Activated B cell treated with CpG ODN at 0.5 μM for 24 hours (primary cell): ENCODE measurements at places on chromosomes 7 and 10.

- DNase-seq, result no peak
Observed at GRCh38 chr10:78150756-78151155, 117.1 kb downstream of the RPS24 start.

DNA sequence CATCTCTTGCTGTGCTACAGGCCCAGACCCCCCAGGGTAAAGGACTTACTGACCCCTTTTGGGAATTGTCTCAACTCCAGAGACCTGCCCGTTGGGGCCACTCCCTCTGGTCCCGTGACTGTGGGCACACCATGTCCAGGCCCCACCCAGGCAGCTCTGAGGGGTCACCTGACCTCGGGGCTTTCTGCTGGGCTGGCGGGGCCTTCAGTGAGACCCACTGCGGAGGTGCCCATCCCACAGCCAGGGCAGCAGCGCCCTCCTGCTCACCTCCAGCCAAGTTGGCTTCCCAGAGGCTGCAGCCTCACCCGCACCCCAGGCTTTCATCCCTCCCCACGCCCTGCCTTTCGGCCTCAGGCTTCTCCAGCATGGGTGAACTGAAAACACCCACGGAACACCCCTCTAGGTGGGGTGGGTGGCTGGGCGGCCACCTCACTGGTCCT lies 147.2 kb downstream of the DNAJB6 start:
- no peak for DNase-seq

GRCh38 chr10:76041551-76041950 lies 610.1 kb downstream of the LRMDA start:
- DNase-seq, result no peak

DNA sequence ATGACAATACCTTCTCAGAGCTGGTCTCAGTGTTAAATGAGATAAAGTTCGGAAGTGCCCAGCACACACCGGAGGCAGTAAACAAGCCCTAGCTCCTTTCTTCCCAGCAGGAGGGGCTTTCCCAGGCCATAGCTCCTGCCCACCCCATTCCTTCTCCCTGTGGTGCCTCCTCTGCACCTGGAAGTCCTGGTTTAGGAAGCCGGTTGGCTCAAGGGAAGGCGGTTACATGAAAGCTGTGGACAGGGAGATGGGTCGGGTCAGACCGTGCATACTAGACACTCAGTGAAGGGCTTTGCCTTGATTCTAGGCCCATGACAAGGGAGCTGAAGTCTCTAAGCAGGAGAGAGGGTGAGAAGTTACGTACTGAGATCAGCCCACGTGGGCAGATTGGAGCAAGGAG lies 8.6 kb downstream of the BEND7 start:
- no peak for DNase-seq

DNA sequence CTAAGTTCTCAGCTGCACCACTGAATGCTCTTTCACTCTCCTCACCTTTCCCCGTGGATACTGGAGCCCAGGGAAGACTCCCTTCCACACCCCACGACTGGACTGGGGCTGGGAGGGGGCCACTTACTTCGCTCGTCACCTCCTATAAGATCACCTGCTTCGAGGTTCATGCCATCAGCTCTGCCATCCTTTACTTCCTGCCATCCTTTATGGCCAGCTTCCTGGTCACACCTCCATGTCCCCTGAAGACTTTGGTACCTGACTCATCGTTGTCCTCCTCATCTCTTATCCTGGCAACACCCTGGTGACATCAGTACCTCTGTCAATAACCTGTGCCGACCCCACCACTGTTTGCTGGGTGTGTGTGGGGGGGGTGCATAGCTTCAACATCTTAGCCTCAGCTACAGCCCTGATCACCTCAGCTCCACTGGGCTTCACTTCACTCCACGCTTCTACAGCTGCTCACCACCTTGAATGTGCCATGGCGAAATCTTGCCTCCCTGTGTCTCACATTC lies 8.7 kb upstream of the VDAC2 start:
- DNase-seq, result no peak

DNA sequence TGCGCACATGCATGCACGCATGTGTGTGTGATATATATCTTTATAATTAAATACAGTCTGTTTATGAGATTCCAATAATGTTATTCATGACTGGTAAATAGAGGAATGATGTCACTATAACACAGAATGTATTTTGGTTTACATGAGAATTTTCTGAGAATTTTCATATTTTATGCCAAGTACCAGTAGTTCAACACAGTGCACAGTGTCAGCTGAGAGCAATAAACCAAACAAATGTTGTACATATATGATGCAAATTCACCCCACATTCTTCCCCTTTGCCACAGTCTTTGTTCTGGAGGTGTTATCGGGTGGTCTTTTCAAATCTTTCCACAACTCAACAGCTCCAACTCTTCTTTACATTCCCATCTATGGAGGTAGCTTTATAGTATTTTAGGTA lies 462.2 kb upstream of the GRM3 start:
- no peak for DNase-seq

DNA sequence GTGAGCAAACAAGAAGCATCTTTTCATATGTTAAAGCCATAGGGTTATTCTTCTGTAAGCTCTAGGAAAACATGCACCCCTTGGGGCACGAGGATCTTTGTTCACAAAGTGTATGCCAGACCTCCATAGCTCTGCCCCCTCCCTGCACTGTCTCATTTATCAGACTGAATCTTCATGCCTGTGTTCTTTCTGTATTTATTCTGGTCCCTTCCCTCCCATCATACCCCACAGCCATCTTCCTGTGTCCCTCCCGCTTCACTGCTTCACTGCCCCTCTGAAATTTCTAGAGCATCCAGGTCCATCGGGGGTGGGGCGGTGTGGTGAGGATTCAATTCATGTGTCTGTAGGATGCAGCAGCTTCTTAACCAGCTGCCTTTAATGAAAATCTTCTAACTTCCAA lies 7.5 kb downstream of the EPHB6 start:
- no peak for DNase-seq

DNA sequence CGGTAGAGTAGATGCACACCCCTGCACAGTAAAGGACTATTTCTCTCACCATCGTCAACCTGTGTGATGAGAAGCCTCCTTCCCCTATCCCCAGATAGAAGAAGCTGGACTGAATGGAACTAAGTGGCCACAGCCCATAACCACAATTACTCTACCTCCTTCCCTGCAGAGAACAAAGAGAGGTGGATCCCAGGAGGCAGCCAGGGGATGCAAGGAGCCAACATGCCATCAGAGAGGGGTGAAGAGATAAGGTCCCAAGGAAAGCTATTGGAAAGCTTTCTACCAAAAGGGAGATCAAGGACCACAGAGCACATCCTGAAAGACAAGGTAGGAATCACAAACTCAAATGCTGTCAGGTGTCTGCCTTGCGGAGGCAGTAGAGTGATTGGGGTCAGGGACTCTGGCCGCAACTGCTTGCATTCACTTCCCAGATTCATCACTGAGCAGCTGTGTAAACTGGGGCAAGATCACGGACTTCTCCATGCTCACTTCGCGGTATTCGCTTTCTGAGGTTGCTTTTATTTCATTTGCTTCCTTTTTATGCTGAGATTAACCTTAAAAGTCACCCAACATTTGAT lies 81.6 kb upstream of the MYO3A start:
- DNase-seq, result no peak

- no peak for DNase-seq
Observed at GRCh38 chr7:30764030-30764975, 6.9 kb upstream of the MINDY4 start.

DNA sequence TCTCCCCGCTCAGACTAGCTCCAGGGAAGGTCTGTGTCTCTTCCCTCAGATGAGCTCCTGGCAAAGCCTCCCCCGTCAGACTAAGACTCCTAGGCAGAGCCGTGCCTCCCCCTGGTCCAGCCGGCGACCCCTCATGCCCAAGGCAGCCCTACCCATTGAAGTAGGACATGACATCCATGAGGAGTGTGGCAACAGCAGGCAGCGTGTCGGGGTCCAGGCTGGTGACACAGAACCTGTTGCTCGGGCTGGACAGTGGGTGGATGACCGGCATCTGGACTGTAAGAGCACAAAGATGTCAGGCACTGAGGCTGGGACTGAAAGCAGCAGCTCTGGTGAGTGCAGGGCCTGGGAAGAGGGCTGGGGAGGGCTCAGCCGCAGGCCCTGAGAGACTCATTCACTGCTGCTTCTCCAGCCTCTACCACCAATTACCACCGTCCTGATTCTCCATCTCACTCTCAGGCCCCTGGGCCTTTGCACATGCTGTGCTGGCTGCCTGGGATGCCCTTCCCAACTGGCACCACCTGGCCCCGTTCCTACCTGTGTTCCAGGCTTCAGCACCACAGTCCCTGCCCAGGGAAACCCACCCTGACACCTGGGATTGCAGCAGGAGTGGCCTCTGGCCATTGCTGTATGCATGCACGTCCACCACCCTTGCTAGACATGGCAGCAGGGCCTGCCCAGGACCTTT lies 2.8 kb downstream of the PVRIG start:
- no peak for DNase-seq

DNA sequence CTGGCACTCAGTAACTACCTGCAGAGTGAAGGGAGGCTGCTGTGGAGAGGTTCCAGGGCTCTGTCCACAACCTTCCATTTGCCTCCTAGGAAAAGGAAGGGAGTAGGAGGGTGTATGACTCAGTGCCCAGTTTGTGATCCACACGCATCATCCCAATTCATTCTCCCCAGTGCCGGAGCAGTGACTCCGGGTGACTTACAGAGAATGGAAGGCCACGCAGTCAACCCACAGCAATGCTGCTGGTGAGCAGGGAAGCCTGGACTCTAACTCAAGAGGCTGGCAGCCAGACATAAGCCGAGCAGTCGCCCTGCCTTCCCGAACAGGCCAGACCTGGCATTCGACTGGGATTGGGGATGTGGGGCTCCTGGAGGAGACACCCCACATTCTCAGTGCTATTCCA lies 139.9 kb downstream of the SH3PXD2A start:
- DNase-seq, result no peak

DNA sequence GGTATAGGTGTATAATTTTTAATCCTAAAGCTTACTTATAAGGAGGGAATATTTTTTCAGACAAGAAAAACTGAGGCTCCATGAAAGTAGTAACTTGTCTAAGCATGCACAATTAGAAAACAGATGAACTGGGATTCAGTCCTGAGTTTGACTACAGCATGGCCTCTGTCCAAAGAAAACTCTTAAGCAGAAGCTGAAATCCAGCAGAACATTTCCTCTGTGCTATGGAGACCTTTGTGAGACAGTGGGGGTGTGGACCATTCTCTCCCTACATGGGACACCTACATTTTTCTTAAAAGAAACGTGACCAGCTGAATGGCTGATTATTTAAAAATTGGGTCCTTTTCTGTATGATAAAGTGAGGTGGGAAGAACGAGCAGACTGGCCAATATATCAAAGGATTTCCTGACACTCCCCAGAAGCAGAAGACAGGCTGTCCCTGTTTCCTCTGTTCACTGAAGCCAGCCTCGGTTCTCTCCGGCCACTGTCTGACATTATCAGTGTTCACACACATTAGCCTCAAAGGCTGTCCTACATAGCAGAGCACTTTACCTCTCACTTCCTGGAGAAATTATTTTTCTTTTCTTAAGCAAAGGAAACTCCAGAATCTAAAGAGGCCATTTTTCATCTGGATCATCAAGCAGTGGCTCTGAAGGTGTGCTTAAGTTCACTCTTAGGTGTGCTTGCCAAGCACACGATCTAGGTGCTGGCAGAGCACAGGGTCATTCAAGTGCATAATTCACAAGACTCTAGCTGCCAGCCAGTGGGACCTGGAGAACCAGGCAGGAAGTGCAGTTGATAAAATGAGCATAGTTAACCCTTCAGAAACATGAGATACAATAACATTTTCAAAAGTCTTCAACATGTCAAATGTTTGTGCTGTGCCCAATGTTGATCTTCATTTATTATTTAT lies 40.4 kb upstream of the KIAA1217 start:
- DNase-seq, result no peak

DNA sequence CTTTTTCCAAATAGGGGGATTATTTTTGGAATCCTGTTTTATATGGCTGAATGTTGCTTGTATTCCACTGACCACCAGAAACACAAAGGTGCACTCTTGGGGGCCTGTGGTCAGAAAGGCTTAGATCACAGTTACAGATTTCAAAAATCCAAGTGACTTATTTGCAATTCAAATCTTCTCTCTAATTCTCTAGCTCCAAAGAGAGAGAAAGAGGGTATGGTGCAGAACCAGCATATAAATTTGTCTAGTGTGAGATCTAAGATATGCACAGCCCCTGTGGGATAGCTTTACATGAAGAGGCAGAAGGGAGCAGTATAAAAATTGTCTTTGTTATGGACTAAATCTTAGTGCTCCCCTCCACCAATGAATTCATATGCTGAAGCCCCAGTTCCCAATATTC lies 1121.7 kb upstream of the CELF2 start:
- DNase-seq, result no peak

GRCh38 chr10:31706464-31707092 lies 222.1 kb downstream of the ARHGAP12 start:
- DNase-seq, result no peak

DNA sequence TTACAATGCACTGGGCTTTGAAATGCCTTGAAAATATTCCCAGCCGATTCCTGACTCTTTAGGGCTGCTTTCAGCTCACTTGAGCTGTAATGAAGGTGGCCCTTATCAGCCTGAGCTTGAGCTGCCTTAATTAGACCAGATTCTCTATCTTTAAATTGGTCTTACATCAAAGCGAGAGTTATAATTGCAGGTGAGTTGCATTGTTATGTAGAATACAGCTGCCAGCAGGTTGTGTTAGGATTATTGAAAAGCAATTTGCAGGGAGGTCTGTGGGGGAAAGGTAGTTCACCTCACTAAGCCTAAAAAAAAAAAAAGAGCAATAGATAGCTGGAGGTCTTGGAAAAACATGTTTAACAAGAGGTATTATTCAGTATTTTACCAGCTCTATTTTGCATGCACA lies 142.2 kb upstream of the HABP2 start:
- no peak for DNase-seq

DNA sequence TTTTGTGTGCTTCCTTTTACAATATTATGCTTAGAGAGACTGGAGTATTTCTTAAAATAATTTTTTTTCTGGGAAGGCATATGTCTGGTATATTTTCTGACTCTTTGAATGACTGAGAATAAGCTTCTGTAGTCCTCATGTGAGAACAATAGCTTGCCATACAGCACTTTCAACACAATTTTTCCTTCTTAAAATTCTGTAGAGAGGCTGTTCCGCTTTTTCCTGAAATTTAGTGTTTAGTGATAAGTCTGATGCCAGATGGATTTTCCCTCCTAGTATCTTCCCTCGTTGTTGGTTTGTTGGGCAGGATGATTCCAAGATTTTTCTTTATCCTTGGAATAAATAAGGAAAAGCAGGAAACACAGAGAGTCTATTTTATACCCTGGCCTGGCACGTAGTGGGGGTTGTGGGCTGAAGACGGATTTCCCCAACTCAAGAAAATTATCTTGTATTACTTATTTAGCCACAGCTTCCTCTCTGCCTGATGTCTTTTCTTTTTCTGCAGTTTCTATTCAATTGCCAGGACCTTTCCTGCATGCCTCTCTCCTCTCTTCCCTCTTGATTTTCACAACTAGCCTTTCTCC lies 111.2 kb downstream of the AOAH start:
- no peak for DNase-seq

GRCh38 chr10:13395540-13395939 lies 47.4 kb upstream of the SEPHS1 start:
- DNase-seq, result no peak

GRCh38 chr7:135206941-135207391 lies 4.4 kb downstream of the WDR91 start:
- no peak for DNase-seq
